Jurkat, Clone E6-1 (cell line): ENCODE measurements at places on chromosomes 5 and 9.

DNA sequence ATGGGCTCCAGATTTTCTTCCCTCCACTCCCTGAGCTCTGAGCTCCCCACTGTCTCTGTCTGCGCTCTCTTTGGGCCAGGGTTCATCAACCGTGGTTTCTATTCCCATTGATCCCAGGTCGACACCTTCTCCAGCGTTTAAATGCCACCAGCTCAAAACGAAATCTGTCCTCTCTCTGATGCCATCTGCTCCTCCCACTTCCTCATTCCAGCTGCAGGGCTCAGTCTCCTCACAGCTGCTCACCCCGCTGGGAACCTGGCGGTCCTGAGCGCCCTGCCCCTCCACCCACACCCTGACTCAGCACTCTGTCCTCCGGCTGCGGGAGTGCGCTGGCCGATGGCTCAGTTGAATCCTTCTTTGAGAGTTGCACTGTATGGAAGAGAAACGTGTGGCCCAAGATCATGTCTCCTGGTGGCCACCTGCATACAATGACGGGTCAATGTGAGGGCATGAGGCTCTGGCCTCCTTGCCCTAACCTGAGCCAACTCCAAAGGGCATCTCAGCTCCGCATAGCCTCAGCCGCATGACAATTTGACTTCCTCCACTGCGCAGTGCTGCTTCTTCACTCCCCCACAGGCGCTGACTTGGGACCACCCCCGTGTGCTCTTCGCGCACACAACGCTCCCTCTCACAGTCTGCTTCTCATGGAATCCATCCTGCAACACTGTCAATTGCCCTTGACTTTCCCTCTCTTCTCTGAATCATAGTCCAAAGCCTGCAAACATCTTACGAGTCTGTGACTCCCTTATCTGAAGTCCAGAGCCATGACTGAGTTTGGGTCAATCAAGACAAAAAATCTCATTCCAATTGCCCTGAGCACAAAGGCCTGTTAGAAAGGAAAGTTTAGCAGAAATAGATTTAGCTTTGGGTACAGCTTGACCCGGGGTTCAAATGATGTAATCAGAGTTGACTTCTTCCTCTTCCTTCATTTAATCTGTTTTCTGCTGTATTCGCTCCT lies 82.4 kb downstream of the PTCH1 start:
- DNase-seq, result no peak

DNA sequence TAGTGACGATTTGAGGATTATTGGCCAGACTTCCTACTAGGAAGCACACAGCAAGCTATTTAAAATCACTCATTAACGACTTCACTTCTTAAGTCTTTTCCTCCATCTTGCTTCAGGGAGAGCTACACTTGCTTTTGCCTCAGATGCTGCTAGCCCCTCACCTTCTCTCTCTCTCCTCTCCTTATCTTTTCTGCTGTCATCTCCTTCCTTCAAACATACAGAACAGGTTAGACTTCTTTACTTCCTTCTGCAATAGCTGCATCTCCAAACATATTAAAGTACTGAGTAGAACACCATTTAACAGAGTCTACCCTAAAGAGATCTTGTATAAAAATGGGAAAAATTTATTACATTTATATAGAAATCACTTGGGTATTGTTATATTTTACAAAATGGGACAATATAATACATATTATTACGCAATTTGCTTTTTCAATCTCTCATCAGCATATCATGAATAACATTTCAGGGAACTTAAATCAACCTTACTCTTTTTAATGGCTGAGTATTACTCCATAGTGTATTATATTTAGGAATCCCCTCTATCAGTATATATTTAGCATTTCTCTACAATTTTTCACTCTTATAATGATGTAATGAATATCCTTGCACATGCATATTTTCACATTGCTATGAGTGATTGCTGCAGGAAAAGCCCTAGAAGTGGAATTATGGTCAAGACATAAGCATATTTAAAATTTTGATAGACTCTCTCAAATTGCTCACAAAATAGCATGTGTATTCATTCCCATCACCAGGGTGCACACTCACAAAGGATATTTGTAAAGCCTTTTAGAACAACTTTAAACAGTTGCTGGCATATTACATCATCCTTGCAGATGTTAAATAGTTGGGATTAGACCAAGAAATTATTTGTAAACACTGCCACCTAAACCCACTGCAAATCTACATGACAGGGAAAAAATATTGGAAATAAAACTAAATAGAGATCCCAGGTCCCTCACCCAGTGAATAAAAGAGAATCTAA lies 164.5 kb upstream of the NFIB start:
- DNase-seq, result no peak

GRCh38 chr5:37701868-37702267 lies 138.0 kb downstream of the GDNF start:
- no peak for DNase-seq

- DNase-seq, result no peak
These were observed 53.9 kb upstream of the TRIM32 start for GRCh38 chr9:116632990-116633838.

DNA sequence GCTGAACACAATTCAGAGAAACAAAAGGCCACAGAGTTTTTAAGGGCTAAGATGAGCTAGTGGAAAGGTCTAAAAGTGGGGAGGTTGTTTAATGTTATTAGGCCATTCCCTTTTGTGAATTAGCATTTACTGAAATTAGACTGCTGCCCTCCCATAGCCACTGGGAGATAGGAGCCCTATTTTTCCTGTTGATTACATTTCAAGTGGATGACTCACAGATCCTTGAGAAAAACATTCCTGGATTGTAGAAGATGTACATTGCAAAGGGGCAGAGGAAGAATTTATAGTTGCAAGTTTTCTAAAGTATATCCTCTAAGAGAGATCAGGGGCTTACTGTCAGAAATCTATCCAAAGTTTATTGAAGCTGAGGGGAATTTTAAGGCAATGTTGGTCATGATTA lies 367.1 kb upstream of the IZUMO3 start:
- DNase-seq, result no peak

DNA sequence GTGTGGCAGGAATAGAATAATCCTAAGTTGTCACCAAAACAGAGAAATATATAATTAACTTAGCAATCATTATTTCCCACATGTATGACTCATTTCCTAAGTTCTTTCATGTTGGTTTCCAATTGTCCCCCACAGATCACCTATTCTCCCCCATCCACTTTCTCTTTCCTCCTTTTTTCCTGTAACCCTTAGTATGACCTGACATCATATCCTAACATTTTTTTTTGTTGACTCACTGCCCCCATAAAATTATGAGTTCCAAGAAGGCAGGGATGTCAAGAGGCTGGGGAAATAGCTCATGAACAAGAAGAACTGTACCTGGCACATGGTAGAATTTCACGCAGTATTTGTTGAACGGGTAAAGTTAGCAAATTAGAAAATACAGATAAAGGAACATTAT lies 186.7 kb downstream of the DCP2 start:
- no peak for DNase-seq

GRCh38 chr5:179343021-179343718 lies 2.1 kb downstream of the ADAMTS2 start:
- DNase-seq, result no peak

DNA sequence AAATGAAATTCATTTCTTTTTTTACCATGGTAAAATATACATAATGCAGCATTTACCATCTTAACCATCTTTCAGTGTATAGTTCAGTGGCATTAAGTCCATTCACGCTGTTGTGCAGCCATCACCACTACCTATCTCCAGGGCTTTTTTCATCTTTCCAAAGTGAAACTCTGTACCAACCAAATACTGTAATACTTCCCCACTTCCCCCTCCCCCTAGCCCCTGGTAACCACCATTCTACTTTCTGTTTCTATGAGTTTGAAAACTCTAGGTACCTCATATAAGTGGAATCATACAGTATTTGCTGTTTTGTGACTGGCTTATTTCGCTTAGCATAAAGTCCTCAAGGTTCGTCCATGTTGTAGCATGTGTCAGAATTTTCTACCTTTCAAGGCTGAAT lies 23.4 kb downstream of the SPAAR start:
- no peak for DNase-seq

GRCh38 chr5:113514289-113514635 lies 768 bp downstream of the YTHDC2 start:
- DNase-seq, result no peak

DNA sequence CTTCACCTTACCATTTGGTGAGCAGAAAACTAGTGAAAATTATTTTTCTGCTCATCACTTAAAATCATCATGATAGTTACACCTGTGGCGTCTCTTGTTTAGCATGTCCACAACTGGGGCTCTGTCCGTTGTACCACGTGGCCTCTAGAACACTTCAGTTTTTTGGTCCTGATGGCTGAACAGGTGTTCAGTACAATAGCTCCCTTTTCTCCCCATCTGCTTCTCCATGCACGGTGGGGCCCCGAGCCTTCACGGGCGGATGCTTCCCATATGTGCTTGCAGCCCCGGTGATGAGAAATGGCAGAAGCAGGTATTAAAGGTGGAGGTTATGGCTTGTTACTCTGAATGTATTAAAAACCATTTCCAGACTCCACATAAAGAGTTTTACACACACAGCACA lies 304.1 kb downstream of the CWC27 start:
- no peak for DNase-seq

DNA sequence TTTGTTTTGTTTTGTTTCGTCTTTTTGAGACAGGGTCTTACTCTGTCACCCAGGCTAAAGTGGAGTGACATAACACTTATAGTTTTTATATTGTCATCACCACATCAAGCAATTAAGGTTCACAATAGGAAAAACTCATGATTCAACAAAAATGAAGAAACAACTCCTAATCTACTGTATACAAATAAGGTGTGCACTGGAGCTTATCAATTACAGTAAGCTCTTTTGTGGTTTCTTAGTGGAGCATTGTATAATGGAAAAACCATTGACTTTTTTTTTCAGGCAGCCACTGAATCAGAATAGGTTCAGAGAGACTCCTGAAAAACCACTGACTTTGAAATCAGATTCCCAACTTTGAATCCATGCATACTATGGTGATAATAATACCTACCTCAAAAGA lies 10.8 kb upstream of the PLIN2 start:
- peak; percentile 18 for DNase-seq

GRCh38 chr5:181235689-181236366 lies 7.9 kb downstream of the RACK1 start:
- DNase-seq, result no peak
